ENCODE measurements at places on chromosomes 5 and 9.

- no peak for DNase-seq
Observed at GRCh38 chr5:151904127-151904526, 20.5 kb downstream of the GLRA1 start.

- no peak for DNase-seq
Observed at GRCh38 chr9:133779081-133779480, 40.9 kb upstream of the SARDH start.

DNA sequence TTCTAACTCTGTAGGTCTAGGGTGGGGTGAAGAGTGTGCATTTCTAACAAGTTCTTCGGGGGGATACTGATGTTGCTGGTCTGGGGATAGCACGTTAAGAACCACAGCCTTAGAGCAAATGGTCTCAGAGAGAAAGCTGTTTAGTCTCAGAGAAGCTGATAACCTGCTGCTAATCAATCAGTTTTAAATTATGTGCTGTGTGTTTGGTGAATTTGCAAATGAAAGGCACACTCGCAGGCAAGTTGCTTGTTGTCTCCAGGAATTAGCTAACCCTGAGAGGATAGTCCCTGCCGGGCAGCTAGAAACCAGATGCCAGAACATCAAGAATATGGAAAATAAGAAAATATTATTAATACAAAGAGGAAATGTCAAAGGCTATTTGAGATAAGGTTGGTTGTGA, 79.2 kb downstream of the DMRT2 start:
- DNase-seq = no peak

DNA sequence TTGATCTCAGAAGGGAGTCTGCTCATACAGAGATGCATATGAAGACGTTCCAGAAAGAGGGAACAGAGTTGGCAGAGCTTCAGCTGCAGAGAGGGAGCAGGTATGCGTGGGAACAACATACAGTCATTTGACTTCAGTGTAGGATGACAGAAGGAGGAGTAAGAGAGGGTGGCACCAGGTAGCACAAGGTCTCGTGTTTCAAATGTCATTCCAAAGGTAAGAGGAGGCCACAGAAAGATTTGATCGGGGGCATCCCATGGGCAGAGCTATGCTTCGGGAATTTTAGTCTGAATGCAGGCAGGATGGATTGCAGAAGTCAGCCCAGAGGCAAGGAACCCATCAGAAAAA, 367.1 kb downstream of the CDK5RAP2 start:
- no peak for DNase-seq
